ENCODE measurements at places on chromosomes 7 and 10.

DNA sequence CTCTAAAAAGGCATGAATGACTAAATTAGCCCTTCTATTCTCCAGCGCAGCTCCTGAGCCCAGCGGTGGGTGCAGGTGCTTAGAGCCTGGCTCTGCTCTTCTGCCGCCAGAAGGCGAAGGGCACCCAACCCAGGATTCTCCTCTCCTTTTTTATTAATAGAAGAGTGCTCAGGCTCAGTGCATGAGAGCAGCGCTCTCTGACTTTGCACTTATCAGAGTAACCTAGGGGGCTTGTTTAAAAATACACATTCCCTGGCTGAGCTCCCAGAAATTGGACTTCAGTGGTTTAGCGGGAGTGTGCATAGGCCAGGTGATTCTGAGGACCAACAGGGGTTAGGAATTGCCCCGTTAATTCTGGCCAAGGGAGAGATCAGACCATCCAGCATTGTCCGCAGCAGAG is 1.7 kb upstream of the PFKP start:
- no peak for DNase-seq

- no peak for DNase-seq
Measured at GRCh38 chr10:101061624-101062231, at the start of gene KAZALD1. KAZALD1 (plus strand) TSS chr10:101061989; CDS start chr10:101062593, 604 bp downstream.

DNA sequence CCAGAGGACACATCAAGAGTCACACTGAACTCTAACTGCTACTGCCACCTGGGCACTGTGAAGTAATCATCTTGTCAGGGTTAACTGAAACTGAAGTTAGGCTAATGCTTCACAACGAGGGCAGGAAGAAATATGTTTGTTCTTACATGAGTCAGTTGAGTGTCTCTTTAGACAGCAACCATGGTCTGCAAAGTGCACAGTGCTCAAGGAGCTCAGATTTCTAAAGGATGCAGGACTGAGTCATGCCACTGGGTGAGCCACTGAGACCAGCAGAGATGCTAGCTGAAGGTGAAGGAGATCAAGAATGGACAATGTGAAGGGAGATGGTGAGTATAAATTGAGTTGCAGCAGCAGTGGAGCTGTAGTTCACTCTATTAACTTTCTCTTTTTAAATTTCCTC is 76.0 kb upstream of the CTTNBP2 start:
- DNase-seq: peak; percentile 56

- DNase-seq: peak; percentile 41
Measured at GRCh38 chr7:151168003-151168786, 701 bp upstream of the GBX1 start.

DNA sequence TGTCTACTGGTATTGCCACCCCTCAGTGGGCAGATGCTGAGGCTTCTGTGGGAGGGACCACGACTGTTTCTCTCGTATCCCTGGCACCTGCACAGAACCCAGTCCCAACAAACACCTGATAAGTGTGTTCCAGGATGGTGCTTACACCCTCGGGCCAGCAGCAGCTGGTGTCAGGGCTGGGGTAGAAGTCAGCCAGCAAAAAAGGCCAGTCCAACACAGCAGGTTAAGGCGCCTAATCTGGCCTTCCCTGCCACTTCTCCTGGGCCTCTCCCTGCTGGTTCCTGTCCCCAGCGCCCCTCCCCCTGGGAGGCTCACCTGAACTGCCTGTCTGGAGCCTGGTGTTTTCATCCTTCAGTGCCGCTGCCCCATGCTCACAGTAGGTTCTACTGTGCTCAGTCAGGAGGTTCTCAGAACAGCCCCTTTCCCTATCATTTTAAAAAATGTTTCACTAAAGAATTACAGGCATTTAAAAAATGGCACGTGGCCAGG is 20.0 kb downstream of the PODXL start:
- DNase-seq: no peak

GRCh38 chr10:51846856-51847506 is 147.6 kb upstream of the CSTF2T start:
- DNase-seq: no peak

DNA sequence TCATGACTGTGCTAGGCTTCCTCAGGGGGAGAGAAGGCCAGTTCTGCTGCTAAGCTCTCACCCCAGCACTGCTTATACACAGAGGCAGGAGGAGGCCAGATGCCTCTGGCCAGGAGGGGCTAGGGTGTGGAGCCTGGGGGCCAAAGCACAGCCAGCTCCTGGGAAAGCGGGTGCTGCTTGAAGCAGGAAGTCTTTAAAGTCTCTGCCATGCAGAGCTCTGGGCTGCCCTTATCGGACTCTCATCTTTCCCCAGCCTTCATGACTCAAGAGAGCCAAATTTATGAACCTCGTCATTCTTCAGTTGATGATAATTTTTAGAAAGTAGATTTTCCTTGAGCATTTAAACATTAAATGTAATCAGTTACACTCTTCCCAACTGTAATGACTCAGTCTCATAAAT is 11.2 kb upstream of the TSPAN14 start:
- no peak for DNase-seq
